RWPE1 (cell line): ENCODE measurements at places on chromosomes 4 and X.

- no peak for DNase-seq
These were observed 566.4 kb downstream of the PPARGC1A start for GRCh38 chr4:23323436-23323835.

DNA sequence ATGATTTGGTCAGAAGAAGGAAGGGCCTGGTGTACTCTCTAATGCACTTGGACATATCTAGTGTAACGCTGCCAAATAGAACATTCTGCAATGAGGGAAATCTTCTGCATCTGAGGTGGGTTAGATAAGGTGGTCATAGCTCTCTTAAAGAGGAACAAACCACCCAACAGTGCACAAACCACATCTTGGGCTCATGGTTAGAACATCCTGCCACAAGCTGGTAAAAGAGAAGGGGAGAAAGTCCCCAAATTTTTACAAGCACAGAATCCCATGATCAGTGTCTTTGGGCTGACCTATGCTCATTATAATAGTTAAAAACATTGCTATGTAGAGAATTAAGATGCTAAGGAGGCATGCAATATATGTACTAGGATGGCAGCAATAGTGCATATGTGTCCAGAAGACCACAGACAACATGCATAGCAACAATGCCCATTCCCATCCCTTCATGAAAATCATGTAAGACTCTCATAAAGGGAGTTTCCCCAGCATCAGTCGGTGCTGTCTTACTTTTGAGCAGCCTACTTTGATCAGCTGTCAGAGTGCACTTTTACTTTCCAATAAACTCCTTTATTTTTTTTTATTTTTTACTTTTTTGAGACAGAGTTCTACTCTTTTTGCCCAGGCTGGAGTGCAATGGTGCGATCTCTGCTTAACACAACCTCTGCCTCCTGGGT, 99.7 kb upstream of the SLC7A11 start:
- DNase-seq, result no peak

DNA sequence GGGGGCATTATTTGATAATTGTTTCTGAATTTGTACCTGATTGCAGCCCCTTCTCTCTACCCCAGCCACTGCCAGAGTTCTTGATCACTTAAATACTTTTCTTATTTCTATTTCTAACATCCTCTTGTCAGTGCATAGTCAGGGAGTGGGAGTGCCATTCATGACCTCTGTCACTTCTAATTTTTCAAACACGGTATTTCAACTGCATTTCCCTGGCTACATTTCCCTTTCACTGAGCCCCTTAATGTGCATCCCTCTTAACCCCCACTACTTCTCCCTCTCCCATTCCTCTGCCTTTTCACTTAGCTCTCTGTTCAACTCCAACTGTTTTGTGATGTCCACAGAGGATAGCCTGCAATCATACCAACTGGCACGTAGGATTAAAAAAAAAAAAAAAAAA, 128.3 kb upstream of the NAP1L5 start:
- no peak for DNase-seq

DNA sequence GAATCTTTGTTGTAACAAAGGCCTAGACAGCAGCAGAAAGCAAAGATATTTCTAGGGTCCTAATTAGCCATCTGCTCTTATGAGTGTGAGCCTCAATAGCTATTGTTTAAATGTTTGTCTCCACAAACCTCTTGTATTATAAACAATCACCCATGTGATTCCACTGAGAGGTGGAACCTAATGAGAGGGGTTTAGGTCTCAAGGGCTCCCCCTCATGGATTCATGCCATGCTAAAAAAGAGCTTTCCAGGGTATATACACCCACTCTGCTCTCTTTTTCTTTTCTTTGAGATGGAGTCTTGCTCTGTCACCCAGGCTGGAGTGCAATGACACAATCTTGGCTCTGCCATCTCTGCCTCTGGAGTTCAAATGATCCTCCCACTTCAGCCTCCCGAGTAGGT, 42.1 kb downstream of the TRIM61 start:
- DNase-seq, result no peak

- DNase-seq, result no peak
These were observed 62.1 kb downstream of the RHOXF2B start for GRCh38 chrX:120015145-120016067.

DNA sequence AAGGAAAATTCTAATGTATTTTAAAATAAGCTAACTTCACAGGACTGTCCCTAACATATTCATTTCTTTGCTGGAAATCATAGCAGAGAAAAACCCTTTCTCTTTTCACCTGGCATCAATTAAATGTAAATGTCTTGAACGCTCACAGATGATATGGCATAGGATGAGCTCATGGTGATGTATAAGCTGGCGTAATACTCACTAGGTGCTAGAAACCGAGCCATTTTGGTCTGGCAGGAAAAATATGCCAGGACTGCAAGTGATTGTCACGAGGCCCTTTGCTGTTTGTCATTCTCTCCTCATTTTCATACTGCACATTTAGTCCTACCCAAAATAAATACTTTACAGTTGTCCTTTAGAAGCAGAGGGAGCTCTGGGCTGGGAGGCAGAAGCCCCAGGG, 222.7 kb upstream of the LNX1 start:
- no peak for DNase-seq

GRCh38 chrX:49991758-49992157, 69.4 kb downstream of the CLCN5 start:
- DNase-seq, result no peak

GRCh38 chr4:52996261-52997131, 134.4 kb downstream of the RASL11B start:
- DNase-seq, result no peak

- DNase-seq, result no peak
These were observed 41.0 kb downstream of the PCDH10 start for GRCh38 chr4:133190098-133190497.

DNA sequence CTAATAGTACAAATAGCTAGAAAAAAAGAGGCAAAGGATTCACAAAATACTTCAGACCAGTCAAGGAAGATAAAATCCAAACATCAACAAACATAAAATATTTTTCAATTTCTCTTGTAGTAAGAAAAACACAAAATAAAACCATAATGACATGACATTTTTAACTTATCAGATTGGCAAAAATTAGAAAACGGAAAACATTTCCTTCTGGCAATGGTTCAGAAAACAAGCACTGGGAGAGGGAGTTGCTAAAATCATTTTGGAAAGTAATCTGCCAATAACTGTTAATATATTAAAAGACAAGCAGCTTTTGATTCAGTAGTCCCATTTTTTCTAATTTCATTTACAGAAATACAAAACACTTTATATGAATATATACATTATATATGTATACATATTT, 26.1 kb downstream of the TKTL2 start:
- DNase-seq, result no peak

DNA sequence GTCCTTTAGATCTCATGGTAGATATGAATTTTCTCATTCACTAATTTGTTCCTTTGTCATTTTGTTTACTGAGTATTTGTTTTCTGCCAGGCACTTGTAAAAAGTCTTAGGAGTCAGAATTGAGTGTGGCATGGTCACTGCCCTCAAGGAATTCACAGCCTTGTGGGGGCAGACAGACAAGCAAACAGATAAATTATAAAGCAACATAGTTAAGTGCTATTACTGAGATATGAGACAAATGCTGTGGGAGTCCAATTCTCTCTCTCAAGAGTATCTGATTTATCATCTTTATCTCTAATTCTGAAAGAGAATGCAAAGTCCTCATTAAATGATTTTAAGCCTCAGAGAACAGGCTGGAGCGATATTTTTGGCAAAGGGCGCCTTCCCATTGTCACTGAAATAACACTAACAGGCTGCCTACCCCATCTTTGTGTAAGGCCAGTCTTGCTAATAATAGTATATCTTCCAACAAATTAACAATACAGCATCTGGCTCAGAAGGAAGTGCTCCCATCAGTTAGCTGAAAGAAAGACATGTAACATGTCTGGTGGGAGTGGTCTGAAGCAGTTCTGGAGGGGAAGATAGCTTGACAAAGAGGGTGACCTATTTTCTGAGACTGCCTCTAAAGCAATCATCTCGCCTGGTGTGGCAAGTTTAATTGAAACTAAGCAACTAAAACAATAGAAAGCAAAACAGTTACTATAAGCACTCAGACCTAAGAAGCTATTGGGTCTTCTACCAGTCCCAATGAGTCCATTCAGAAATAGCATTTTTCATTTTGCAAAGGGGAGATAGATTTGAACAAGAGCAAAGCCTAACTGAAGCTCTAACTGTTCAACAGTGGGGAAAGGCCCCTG, 61.5 kb upstream of the AMOT start:
- DNase-seq, result no peak

DNA sequence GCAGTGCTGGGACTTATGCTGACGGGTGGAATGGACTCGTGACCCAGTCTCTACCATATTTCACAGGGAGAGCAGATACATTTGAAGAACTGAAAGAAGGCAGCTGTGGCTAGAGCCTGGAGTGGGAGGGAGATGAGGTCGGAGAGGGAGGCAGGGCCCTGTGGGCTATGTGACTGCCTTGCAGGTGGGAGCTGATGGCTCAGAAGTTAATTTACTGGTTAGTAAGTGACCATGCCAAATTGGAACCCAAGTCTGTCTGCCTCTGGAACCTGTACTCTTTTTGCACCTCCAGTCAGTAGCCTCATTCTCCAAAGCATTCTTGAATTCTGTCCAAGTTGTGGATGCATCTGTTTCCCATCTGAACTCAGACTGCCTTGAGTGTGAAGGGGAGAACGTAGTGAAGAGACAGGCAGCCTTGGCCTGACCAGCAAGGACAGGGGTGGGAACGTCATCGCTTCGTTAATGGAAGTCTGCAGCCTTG, 92.3 kb downstream of the REPS2 start:
- DNase-seq, result no peak

DNA sequence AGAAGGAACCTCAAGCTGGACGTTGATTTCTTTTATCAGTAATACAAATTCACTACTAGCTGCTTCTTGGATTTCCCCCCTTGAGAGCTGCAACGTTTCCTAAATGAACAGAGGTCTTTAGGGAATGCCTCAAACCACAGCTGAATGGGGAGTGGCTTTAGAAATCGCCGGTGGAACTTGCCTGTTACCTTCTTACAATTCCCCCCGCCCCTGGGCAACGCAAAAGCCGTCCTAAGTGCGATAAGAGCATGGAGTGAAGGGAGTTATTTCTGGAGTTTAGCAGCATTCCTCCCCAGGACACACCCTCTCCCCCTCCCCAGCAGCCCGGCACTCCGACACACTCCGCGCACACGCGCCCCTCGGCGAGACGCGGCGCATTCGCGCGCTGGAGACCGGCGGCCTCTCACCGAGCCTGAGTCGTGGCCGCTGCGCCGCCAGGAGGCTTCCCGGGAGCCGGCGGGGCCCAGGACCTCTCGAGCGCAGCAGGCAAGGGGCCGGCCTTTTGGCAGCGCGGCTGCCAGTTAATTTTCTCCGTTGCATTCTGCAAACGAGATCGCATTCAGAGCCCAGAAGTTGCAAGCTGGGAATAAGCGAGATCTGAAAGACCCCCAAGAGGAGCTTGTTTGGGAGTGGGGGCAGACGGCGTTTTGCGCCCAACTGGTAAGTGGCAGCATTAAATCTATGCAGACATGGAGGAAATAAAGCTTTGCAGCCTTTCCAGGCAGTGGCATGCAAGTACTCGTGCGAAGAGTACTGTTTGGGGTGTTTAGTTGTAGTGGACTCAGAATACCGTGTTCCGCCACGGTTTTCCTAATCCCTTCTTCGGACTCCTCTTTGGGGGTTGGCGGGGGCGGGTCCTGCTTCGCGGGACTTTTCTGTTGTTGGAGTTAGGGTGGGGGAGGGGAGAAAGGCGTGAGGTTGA, 134.7 kb downstream of the PALLD start:
- DNase-seq, result peak; percentile 66

- no peak for DNase-seq
These were observed 994.6 kb downstream of the PCDH19 start for GRCh38 chrX:99415470-99415869.

DNA sequence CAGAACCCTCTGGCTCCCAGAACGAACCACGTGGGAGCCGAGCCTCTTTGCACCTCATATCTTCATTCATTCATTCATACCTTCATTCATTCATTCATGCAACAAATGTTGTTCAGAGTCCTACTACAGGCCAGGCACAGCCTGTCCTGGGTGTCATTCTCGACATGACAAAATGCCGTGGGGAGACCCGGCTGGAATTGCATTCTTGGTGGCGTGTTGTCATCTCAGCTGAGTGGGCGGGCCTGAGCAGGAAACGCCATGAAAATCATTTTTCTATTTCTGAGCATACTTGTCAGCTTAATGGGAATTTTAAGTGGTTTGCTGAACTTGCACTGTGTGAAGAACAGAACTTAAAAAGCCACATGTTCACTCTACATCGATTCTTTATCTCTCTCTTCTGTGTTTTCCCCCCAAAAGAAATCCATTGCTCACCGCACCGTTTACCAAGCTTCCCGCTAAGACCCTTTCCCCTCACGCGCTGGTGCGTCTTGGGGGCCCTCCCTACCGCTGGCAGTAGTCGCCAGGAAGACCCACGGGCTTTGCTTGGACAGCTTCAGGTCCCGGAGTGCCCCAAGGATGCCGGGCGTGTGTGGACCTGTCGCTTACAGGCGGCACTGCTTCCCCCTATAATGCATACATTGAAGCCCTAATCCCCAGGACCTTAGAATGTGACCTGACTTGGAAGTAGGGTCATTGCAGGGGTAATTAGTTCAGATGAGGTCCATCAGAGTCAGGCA, 41.6 kb upstream of the HMX1 start:
- DNase-seq, result no peak

GRCh38 chr4:61427818-61428495, 227.8 kb downstream of the ADGRL3 start:
- no peak for DNase-seq

DNA sequence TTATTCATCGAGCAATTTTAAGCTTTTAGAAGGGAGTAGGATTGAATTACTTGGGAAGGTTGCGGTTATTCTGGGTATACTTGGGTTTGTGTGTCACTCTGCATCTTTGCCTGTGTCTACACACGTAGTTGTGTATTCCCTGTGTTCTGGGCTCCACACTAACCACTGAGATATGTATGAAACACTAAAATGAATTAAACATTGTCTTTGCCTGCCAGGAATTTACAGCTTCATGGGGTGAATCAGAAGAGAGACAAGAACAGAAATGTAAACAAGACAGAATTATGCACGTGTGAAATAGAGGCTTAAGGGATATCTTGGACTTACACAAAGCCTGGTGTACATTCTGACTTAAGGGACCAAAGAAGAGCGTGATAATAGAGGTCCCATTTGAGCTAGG, 228.5 kb downstream of the AFF2 start:
- no peak for DNase-seq

DNA sequence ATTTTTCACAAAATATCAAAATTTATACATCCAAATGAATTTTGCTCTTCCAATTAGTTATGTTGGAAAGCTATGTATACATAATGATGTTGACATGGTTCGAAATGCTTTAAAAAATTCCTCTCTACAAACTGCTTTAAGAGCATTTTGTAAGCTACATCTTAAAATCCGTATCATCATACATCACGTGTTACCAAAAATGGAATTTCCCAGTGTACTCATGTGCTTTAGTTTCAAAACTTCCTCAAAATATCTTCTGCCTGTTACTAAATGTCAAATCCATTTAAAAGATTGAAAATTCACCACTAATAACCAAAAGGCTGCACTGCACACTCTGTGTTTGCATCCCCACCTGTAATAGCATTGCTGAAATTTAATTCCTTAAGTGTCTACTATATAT, 87.9 kb downstream of the WDFY3 start:
- no peak for DNase-seq
